ENCODE measurements at places on chromosomes 2 and 18. TPM values are rescaled to one million over a fixed set of nuclear protein-coding genes. Genes with fewer than 3 reads are reported as not detected.
A peak's percentile ranks its signal among the peaks of the same experiment; 100 is the strongest.

Gene ALPI
- not detected for polyA plus RNA-seq

DNA sequence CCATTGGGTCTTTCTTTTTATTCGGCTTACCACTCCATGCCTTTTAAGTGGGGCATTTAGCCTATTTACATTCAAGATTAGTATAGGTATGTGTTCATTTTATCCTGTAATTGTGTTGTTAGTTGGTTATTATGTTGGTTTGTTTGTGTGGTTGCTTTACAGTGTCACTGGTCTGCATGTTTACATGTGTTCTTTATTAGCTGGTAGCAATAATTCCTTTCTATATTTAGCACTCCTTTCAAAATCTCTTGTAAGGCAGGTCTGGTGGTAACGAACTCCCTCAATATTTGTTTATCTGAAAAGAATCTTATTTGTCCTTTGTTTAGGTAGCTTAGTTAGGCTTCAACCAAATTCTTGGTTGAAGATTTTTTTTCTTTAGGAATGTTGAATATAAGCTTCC lies 68.7 kb upstream of the XDH start:
- DNase-seq, result no peak

Gene MAB21L4
- polyA plus RNA-seq, result 0.18 TPM

Gene WDR75
- 50.8 TPM for polyA plus RNA-seq

DNA sequence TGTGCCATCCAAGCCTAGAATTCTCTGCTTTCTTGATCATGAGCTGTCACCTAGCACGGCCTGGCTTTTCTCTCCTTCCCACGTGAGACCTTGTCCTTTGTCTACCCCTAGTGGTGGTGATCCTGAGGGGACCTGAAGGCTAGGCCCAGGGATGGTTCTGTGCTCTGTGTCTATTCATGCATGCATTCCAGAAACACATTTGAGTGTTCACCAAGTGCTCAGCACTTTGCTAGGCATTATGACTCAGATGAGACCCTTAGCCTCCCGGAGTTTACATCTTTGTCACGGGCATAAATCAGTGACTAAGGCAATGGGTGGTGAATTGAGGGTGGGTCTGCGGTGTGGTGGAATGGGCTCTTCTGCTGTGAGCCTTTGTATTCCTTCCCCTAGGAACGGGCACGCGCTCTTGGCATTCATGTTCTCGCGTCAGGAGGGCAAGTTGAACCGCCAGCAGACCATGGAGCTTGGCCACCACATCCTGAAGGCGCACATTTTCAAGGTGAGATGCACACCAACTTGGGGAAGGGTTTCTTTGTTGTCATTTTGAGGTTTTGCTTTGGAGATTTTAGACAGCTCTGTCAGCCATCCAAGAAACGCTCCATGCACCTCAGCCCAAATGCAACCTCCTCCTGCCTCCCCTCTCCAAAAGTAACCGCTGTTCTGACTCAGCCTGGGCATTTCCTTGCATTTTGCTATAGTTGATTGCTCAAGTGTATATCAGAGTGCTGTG lies 100.9 kb downstream of the WDSUB1 start:
- DNase-seq, result no peak

GRCh38 chr2:231297108-231297908 lies 98.2 kb upstream of the B3GNT7 start:
- DNase-seq, result peak; percentile 21

- DNase-seq, result no peak
Observed at GRCh38 chr18:63000839-63001238, 285.5 kb downstream of the PHLPP1 start.

DNA sequence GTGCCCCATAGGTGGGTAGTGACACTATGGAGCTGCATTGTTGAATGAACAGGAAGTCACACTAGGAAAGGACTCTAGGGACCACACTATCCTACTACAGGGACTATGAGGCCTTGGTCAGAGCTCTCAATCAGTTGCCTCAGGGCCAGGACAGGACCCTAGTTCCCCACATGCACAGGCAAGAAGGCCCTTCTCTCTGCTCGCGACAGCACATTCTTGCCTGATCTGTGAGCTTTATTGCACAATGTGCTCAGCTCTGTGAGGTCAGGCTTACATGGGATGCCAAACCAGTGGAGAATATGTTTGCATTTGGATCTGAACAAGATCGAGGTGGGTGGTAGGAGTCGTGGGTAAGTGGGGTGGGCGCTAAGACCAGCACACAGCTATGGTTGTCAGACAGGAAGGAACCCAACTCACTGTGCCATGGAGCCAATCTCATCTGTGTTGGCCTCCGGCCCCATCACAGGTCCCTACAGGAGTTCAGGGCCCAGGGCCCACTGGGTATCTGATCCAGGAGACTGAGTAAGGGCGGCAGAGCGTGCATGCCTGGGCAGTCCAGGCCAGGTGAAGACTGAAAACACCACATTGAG lies 8.0 kb downstream of the PCARE start:
- no peak for DNase-seq

GRCh38 chr2:6846967-6847681 lies 18.6 kb downstream of the CMPK2 start:
- DNase-seq, result no peak

GRCh38 chr2:196951973-196952372 lies 25.5 kb upstream of the PGAP1 start:
- no peak for DNase-seq

GRCh38 chr2:68256093-68256450 lies 3.7 kb upstream of the PPP3R1 start:
- DNase-seq, result no peak

Gene IL1F10
- polyA plus RNA-seq, result not detected

DNA sequence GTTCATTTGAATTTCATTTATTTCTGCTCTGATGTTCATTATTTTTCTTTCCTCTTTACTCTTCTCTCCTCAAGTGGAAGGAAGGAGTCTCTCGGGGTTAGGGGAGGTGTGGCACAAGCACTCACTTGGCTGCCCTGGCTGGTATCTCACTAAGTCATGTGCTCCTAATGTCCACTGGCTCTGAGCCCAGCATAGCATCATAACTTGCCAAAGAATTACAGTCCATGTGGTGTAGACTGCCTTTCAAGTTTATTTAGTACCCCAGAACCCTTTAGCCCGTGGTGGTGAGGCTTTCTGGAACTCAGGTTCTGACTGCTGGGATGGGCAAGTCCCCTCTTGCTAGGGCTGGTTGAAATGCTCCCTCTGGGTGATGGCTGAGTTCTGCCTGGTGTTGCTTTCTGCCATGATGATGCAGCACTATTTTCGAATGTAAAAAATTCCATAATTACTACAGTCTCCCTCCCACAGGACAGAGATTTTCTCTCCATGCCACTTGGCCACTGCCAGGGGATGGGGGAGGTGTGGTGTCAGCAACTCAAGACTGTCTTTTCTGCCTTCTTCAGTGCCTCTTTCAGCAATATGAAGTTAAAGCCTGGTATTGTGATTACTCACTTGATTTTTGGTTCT lies 22.2 kb downstream of the SPAG16 start:
- DNase-seq, result no peak

All from left renal pelvis (tissue), 4 donors.